ENCODE measurements at places on chromosomes 11 and 22.

DNA sequence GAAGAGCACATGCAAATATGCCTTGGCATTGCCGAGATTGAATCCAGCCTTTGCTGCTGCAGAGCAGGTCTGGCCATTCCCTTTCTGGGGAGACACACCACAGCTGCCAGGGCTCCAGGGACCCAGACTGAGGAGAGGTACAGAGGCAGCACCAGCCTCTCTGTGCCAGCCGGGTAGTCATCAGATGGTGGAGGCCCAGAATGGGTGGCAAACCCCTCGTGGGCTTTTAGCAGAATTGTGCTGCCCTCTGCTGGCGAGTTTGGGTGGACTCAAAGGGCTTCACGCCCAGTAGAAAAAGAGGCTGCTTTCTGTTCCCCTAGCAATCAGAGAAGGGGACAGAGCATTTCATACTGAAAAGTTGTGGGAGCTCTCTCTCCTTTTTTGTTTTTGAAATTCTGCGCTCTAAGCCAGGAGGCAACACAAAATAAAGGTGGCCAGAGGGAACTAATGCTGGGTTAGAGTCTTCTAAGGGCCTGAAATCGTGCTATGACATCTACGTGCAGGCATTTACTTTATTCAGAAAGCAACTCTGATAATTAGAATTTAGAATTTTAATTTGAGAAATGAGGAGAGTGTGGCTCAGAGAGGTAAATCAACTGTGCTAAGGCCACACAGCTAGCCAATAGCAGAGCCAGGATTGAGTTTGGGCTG lies 158.8 kb upstream of the NAV2 start:
- DNase-seq, result peak; percentile 62

- peak; percentile 80 for DNase-seq
Observed at GRCh38 chr11:123246749-123247495, 51.9 kb upstream of the CLMP start.

GRCh38 chr22:39868741-39869140 lies 24.8 kb downstream of the ENTHD1 start:
- no peak for DNase-seq

- DNase-seq, result no peak
Observed at GRCh38 chr11:8788616-8789015, 106.0 kb downstream of the RPL27A start.

- DNase-seq, result no peak
Observed at GRCh38 chr11:117642396-117642795, 154.6 kb downstream of the DSCAML1 start.

DNA sequence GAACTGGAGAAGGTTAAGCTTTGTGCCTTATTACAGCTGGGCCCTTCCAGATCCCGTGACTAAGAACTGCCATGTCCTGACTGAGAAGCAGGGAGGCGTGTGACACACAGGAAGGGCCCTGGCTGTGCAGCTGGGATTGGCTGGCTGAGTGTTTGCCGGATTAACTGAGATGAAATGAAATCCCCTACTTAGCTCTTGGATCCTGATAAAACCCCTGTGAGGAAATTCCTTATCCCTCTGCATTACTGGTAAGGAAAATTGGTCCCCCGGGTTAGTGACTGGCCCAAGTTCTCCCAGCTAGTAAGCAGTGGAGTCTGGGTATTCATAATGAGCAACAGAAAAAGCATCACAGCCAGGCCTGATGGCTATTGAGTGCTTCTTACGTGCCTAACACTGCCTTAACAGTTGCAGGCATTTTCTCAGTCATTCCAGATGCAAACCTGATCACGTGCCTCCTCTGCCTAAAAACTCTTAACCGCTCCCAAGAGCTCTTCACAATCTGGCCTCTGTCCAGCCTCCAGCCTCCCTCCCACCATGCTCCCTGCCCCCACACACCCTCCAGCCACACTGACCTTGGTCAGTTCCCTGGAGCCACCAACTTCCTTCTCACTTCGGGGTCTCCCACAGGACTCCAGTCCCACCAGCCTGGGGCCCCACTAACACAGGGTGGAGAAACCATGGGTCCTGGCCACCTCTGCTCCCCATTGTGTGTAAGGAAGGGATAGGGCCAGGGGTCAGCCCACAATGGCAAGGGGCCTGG lies 37.8 kb downstream of the ARRB1 start:
- no peak for DNase-seq

DNA sequence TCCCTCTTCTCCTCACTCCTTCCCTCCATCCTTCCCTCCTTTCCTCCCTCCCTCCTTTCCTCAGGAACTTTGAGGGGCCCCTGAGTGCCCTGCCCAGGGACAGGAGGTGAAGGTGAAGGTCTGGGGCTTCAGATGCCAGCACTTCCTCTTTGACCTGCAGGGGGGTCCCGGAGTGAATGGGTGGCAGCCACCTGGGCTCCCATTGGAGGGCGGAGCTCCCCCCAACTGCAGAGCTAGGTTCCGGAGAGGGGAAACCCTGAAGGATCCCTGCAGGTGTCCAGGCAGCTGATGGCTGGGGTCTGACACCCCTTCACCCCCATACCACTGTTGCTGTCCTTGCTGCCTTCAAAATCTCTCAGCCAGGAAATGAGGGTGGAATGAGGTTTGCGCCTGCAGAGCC lies 1131.3 kb downstream of the BRD1 start:
- DNase-seq, result no peak

DNA sequence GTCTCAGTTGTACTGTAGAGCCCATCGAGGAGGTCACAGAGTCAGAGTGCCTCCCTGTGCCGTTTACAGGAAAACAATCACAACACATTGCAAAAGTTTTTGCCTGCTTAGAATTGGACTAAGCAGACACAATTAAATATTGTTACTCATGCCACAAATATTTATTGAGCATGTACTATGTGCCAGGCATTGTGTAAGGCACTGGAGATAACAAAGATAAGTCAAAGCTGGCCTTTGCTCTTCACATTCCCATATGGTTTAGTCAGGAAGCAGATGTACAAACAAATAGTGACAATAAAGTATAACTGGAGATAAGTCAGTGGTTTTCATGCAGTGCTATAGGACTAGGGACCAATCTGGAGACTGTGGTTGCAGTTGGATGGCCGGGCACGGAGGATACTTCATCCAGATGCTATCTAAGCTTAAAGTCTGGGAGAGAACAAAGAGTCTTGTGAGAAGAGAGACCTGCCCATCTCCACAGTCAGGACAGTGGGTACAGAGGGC lies 550.7 kb downstream of the INSC start:
- no peak for DNase-seq

DNA sequence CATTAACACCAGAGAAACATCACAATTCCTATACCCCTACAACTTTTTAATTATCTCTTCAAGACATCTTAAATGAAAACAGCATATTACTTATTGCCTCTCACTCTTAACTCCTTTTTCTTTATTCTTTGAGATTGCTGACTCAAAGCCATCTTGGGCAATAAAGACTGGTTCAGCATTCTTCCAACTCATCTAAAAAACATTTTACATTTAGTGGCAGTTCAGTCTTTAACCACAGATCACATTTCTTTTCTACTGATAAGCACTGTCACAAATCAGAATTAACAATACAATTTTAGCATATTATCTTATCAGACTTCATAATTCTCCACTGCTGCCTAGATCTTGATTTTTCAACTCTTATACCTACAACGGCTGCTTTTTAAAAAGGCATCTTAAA lies 34.0 kb downstream of the SIK3 start:
- DNase-seq, result no peak

DNA sequence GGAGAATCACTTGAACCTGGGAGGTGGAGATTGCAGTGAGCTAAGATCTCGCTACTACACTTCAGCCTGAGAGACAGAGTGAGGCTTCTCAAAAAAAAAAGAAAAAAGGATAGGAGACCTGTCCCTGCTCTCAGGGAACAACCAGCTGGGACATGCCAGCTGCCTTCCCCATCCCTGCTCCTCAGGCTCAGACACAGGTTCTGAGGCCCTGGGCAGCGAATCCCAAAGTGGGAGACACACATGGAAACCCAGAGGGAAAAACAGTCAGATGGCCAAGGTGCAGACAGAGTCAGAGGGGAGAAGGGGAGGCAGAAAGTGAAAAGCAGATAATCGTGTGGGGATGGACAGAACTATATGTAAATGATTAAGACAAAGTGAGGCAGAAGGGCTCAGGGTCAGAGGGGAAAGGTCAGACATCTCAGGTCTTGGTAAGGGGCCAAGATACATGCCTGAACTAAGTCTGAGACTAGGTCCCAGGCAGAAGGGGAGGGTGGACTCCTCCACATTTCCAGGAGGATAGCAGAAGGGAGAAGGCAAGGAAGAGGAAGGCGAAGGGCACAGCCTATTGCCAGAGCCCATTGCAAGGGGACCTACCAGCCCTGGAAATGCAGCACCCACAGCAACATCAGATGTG lies 14.2 kb downstream of the STARD10 start:
- DNase-seq, result no peak

GRCh38 chr11:65649656-65650546 lies 12.0 kb downstream of the SIPA1 start:
- no peak for DNase-seq

DNA sequence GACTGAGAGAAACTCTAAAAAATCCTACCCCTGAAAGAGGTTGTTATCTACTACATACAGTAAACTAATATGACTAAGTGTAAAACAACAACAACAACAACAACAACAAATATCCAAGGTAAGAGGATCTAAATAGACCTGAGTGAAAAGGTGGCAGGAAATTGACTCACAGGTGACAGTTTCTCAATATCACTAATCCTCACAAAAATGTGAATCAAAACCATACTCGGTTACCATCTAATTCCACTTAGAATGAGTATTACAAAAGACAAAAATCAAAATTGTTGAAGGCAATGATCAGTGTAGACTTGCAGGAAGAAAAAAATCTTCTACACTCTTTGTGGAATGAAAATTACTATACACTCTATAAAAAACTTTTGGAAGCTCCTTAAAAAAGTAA lies 17.5 kb downstream of the RGL4 start:
- no peak for DNase-seq

- peak; percentile 86 for DNase-seq
Observed at GRCh38 chr22:41697126-41697775, 2.1 kb upstream of the MEI1 start.

- DNase-seq, result no peak
Observed at GRCh38 chr11:100706179-100706578, 19.1 kb downstream of the ARHGAP42 start.

- no peak for DNase-seq
Observed at GRCh38 chr11:75841739-75842138, 26.7 kb downstream of the UVRAG start.

DNA sequence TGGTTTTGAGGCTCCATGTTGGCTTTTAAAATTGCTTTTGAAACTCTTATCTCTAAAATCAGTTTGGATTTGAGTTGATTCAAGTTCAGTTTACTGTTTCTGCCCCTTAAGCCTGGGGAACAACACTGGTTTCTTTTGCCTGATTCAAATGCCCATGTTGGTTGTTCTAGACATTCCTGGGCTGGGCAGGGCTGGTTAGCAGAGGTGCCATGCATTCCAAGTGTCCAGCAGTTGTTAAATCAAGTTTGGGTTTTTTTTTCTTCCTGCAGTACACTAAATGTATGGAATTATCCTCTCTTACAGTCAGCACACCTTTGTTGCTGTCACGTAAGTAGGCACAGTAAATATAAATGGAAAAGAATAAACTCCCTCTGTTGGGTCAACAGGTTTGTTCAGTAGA lies 67.2 kb upstream of the MTMR2 start:
- DNase-seq, result no peak

GRCh38 chr11:10026514-10026913 lies 267.5 kb downstream of the SBF2 start:
- DNase-seq, result no peak

GRCh38 chr11:12211331-12212065 lies 101.1 kb downstream of the MICAL2 start:
- DNase-seq, result no peak

- DNase-seq, result no peak
Observed at GRCh38 chr11:26778000-26778757, 56.3 kb upstream of the SLC5A12 start.

GRCh38 chr11:3738723-3739122 lies 58.6 kb downstream of the NUP98 start:
- DNase-seq, result no peak

DNA sequence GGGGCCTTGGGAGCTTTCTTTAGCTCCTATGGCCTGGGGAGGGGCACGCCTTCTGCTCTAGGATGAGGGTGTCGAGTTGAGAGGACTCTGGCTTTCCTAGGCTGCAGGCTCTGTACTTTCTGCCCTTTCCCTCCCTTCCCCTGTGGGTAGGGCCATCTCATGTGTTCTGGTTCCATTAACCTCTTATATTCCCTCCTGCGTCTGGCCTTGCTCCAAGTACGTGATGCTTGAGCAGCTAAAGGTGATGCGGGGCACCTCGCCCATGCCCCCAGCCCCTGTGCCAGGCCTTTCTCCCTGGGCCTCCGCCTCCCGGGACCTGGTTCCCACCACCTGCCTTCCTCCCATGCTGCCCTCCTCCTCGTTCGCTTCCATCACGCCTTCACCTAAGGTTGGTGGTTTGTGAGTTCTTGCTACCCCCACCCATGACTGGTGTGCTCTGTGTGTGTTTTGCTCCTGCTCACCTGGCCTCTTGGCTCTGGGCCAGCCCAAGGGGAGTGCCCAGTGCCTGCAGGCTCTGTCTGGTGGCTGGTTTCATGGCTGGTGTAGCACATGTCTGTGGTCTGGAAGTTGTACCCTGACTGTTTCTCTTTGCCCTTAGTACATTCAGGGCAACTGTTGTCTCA lies 34.1 kb downstream of the PHLDB1 start:
- DNase-seq, result no peak

DNA sequence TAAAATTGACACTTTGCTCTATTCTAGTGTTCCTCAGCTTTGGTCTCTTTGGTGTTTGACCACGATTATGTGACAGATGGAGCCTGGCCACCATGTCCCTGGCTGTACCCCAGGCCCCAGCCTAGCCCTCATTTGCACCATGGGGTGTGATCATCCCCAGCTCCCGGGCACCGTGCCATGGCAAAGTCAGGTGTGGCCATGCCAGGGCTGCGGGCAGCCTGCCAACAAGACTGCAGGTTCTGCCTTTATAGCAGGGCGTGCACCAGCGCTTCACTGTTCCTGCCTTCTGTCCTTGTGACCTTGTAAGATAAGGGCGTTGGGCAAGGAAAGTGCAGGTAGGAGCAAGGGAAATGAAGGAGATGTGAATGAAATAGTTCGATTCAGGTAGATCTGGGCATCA lies 22.4 kb upstream of the APOBEC3A start:
- no peak for DNase-seq

- no peak for DNase-seq
Observed at GRCh38 chr11:22797047-22797446, 32.6 kb downstream of the SVIP start.

DNA sequence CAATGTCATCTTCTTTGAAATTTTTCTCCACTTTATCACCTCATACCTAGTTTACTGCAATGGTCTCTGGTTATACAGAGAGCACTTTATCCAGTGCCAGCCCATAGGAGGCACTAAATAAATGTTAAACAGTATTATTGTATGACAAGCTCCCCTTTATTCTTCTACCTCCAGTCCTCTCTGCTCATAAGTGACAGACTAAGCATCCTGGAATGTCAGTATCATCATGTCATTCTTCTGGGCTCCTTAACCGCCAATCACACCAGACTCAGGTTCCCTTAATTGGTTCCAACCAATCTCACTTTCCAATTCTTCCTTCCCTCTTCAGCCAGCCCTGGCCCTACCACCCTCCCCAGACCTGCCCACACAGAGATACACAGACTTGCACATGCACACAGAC lies 93.1 kb downstream of the RPL27A start:
- no peak for DNase-seq

GRCh38 chr11:17798253-17798652 lies 63.7 kb downstream of the KCNC1 start:
- DNase-seq, result no peak

Data from CD4-positive, alpha-beta T cell treated with Interleukin-21 for 1 hour (primary cell).